ENCODE measurements at places on chromosomes 2 and 18.

DNA sequence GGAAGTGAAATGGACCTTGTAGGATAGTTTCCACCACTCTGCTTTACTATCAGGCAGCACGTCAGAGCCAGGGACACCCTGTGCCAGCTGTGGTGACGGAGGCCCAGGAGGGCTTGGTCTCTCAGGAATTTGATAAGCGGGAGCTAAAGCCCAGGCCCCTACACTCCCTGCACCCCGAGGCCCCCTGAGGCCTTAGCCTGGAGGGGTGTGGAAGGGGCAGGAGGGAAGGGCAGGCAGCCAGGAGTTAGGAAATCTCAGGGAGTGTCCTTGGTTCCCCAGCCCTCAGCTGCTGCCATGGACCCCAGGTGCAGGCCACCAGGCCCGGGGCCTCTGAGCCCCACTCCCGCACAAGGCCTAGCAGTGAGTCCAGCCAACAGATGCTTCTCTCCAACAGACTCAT, 38.2 kb downstream of the PDIA6 start:
- DNase-seq = no peak

- DNase-seq = no peak
Measured at GRCh38 chr2:190879474-190880377, 895 bp upstream of the GLS start.

DNA sequence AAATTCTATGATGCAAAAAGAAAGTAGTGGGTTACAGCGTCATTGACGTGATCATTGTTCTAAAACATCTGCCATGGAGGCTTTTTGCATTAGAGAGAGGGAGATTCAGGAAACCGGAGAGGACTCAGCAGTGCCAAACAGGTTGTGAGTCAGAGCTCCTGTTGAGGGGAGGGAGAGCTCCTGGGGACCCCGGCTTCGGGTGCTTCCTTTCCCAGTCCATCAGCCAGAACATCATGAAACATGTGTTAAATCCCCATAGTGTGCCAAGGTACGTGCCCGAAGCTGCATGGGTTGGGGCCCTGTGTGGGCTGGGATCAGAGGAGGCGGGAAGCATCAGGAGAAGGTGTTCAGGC, 791 bp upstream of the CYRIA start:
- peak; percentile 44 for DNase-seq

DNA sequence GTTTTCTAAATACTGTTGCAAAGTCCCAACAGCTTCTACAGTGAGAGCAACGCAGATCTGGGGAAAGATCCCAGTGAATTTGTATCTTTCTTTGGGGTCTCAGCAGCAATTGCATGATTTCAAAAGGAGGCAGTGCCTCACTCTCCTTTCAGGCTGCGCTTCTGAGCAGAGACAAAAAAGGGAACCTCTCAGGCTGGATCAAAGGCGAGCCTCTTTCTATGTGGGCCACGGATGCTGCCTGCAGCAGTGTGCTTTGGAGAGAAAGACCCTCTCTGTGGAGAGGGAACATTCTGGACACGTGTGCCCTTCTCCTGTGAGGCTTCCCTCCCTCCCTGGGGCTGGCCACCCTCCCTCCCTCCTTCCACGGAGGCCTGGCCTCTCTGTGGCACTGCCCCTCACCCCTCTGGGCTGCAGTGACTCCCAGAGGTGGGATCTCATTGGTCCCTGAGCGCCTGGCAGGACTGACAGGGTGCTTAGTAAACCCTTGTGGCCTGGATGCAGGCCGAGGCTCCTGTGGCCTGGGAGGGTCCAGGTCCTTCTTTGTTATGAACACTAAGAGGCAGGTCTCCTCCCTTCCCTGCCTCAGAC, 21.6 kb upstream of the PDIA6 start:
- DNase-seq = no peak

DNA sequence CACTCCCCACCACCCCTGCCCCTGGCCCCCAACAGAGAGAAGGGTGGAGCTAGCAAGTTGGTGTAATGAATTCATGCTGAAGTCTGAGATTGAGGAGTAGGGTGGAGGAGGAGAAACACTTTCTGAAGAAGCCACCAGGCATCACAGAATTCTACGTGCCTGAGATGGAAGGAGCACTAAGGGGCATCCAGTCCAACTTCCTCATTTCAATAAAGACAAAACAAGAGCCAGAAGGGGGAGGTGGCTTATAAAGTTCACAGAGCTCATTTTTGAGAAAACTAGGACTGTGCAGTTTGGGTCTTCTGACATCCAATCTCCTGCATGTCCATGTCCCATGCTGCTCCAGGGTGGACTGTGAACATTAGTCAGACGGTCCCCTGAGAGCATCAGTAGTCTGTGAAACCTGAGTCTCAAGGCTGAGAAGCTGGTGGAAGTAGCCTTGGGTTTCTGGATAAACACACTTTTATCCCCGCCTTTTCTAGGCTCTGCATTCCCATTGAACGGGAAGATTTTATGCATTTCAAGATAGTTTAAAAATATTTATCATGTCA, 77.7 kb downstream of the TRIM43 start:
- DNase-seq = no peak

GRCh38 chr2:149389506-149390167, 59.2 kb downstream of the LYPD6 start:
- DNase-seq = no peak

DNA sequence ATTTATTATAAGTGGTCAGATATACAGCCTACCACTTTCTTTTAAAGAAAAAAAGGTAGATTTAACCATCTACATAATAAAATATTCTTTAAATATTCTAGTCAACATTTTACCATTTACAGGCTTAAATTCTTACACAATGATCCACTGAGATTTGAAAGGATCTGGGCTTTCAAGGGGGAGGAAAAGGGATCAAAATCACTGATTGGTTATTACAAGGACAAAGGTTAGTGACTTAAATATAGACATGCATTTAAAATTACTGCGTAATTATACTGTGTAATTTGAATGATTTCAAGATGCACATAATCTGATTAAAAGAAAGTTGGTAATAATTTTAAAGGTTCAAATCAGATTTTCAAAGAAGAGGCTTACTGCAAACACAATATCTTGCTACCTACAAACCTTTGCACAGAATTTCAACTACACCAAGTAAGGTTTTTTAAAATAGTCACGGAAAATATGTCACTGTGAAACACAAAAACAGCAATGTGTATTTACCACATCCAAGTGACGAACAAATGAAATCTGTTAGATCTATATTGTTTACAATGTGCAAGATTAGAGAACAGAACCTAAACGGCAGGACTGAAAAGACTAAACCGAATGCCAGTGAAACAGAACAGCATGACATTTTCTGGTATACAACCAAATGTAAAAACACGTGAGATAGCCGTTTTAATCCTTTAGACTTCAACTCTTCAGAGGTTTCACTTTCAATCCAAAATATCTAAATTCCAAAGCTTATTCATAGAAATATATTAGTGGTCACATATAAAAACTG, 40.8 kb downstream of the RTN4 start:
- no peak for DNase-seq

DNA sequence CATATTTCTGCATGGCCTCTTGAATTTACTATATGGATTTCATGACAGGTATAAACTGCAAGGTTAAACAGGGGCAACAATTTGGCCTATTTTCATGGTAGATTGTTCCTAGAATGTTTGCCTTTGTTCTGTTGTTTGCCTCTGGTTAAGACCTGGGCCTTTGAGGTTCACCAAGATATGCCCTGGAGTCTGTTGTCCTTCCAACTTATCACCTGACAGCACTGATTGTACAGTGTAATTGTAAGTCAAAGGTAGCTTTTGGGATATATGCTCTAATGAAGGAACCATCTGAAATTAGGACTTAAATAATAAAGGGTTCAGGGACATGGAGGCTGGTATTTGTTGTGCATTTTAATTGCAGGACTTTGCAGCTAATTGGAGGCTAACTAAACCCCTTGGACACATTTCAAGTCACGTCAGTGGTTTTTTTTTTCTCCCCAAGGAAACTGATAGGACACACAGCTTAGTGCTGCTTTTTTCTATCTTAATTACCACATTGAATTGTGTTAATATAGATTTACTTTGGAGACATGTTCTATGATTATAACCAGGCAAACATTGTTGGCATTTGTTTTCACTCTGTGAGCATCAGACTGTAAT, 771.2 kb upstream of the LINC00305 start:
- no peak for DNase-seq

DNA sequence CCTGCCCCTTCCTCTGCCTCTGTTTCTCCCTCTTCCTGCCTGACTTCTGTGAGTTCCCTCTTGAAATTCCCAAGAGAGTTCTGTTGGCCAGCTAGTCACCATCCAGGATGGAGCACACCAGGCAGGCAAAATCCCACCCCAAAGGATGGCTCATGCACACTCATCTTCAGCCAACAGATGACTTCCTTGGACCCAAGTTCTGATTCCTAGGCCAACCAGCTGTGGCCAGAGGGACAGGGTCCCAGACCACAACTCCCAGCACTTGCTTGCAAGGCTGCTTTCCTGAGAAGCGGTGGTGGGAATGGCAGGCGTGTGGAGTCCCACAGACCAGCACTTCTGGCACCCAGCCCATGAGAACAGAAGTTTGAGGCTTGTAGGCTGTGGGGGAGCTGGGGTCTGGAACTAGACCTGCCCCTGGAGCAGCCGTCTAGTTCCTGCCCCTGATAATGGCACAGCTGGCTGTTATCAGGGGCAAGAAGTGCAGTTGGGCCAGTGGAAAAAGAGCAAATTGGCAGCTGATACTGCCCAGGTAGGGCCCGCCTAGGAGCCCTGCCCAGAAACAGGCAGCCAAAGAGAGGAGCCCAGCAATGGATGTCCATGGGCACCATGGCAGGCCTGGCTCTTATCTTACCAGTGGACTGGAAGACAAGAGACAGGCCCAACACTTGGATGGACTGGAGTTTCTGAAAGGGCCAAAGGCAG, 56.7 kb downstream of the CYP26B1 start:
- DNase-seq = no peak

DNA sequence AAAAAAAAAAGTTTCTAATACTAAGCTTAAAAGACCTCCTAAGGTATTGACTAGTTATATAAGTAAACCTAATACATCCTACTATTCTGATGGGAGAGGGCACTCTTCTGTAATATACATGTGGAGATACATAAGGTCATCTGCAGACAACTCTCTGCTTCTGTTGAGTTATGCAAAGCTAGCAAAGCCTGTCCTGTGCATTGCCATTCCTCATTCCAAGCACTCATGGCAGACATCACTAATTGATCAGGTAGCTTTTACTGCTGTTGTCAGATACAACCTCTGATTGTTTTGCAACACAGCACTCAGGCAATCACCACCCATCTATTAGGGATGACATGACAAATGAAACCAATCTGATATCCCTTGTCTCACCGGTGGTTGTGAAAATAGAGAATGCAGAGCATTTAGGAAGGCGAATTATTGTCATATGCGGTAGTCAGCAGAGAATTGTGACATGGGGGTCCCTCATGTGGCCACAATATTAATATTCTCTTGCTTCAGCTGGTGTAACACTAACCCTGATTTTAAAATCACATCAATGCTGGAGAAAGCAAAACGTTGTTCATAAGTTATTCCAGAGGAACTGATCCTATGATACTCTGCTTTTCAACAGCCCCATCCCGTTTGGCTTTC, 416.5 kb upstream of the GYPC start:
- no peak for DNase-seq

- DNase-seq = no peak
Measured at GRCh38 chr2:65739927-65740326, 307.5 kb upstream of the SPRED2 start.

- DNase-seq = no peak
Measured at GRCh38 chr2:198173242-198173641, 368.8 kb downstream of the PLCL1 start.

GRCh38 chr18:3454365-3455089, 4.6 kb downstream of the TGIF1 start:
- DNase-seq = peak; percentile 62

GRCh38 chr18:68660354-68661183, 54.3 kb downstream of the TMX3 start:
- peak; percentile 61 for DNase-seq

DNA sequence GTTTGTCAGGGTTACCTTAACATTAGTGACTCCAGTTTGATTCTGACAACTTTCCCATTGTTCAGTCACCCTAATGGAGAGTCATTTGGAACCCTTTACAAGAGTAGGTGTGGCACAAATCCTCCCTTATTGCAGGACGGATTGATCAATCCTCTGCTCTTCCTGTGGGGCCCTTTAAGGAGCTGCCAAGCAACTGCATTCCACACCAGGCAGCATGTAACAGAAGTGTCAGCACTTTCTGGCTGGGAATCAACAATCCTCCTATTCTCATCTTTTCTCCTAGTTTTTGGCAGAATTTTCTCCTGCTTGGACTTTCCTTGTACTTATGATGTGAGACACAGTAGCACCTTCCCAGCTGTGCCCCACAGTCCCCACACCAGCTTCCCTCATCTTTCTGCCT, 177.8 kb downstream of the ST6GAL2 start:
- DNase-seq = no peak

DNA sequence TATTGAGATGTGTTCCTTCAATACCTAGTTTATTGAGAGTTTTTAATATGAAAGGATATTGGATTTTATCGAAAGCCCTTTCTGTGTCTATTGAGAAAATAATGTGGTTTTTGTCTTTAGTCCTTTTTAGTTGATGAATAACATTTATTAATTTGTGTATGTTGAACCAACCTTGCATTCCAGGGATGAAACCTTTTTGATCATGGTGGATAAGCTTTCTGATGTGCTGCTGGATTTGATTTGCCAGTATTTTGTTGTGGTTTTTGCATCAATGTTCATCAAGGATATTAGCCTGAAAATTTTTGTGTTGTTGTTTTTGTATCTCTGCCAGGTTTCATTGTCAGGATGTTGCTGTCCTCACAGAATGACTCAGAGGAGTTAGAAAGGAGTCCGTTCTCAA, 1710.4 kb downstream of the SUCLG1 start:
- peak; percentile 11 for DNase-seq

GRCh38 chr18:35689728-35690127, 108.2 kb downstream of the GALNT1 start:
- no peak for DNase-seq

GRCh38 chr2:41966920-41967319, 80.9 kb upstream of the PKDCC start:
- no peak for DNase-seq

GRCh38 chr2:41197781-41198180, 745.9 kb upstream of the SLC8A1 start:
- peak; percentile 7 for DNase-seq

GRCh38 chr2:69721022-69721421, 20.9 kb upstream of the ANXA4 start:
- DNase-seq = no peak

GRCh38 chr2:111157798-111158197, 37.1 kb downstream of the BCL2L11 start:
- no peak for DNase-seq

DNA sequence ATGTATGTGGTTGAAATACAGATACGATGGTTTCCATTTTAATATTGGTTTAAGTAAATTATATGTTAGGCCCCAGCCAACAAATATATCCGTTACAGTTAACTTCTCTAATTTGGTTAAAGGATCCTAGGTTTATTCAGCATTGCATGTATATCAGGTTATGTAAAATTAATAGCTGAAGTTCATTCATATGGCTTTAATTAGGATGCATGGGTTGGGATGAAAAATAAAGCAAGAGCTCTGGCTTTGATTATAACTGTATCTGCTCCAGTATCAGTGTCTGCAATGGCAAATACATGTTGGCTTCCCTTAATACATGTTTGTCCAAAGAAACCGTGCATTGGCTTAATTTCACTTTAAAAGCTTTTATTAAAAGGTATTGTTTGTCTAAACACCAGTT, 435.7 kb upstream of the SETBP1 start:
- no peak for DNase-seq

All from MCF 10A (cell line).